ENCODE measurements at places on chromosomes 6 and 20.

- no peak for DNase-seq
Observed at GRCh38 chr6:82246370-82246769, 1.2 kb downstream of the IBTK start.

GRCh38 chr6:144439016-144439415 lies 153.9 kb downstream of the UTRN start:
- no peak for DNase-seq

- no peak for DNase-seq
Observed at GRCh38 chr6:148535976-148536375, 193.3 kb downstream of the SASH1 start.

- no peak for DNase-seq
Observed at GRCh38 chr6:36171573-36171972, 25.0 kb upstream of the BRPF3 start.

DNA sequence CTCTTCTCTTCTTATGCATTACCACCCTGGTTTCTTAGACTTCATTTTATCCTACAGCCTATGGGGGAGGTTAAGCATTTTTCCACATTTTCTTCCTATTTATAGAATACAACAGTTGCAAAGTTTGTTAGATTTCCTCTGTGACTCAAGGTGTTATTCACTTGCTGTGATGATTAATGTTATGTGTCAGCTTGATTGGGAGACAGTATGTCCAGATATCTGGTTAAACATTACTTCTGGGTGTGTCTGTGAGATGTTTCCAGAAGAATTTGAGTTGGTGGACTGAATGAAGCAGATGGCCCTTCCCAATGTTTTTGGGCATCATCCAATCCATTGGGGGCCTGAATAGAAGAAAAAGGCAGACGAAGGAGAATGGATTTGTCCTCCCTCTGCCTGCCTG lies 131.3 kb downstream of the C6orf118 start:
- no peak for DNase-seq
